ENCODE measurements at places on chromosomes 4 and X. TPM values are rescaled to one million over a fixed set of nuclear protein-coding genes. Genes with fewer than 3 reads are reported as not detected.

Gene FOXP3
- total RNA-seq: not detected

DNA sequence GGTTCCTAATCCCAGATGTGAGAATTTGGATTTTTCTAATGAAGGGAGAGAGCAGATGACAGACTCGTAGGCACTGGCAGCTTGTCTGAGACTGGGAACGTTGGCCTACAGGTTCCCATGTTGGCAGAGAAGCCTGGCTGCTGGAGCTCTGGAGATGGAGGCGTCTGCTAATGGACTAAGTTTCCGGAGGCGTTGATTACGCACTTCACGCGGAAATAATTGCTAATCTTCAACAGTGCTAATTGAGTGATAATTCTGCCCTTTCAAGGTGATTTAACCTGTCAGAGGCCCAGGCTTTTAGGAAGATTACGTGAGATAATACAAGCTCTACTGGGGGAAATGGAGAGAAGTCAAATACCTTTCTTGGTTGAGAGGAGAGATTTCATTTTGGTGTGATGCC lies 77.4 kb downstream of the PSAPL1 start:
- H3K27me3 ChIP-seq: no peaks in the 10 kb centered on the region
- H3K4me1 ChIP-seq: peaks cover 21% of the 10 kb centered on the region
- no peak overlapping the region for H3K4me3 ChIP-seq
- no peak overlapping the region for H3K27ac ChIP-seq
- no peak for DNase-seq
- H3K36me3 ChIP-seq: no peaks in the 10 kb centered on the region

DNA sequence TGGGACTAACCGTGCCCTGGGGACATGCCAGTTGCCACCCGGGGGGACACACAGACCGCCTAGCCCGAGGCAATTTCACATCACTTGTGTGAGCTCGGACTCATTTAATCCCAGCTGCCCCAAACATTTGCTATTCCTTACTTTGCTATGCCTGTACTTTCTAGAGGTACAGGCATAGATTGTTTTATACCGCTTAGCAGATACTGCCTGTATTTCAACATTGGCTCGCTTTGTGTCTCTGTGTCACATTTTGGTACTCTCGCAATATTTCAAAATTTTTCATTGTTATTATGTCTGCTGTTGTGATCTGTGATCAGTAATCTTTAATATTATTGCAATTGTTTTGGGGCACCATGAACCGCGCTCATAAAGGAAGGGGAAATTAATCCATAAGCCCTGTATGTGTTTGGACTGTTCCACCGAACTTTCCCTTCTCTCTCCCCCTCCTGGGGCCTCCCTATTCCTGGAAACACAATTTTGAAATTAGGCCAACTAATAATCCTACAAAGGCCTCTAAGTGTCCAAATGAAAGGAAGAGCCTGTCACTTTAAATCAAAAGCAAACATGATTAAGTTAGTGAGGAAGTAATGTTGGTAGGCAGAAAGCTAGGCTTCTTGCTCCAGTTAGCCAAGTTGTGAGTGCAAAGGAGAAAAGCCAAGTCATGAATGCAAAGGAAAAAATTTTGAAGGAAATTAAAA lies 568 bp upstream of the CASP6 start:
- H3K36me3 ChIP-seq: no peaks in the 10 kb centered on the region
- no peak overlapping the region for H3K4me3 ChIP-seq
- H3K27ac ChIP-seq: peak overlapping the region; percentile 83
- H3K27me3 ChIP-seq: no peaks in the 10 kb centered on the region
- peaks cover 14% of the 10 kb centered on the region for H3K4me1 ChIP-seq

GRCh38 chrX:19799319-19800182 lies 87.8 kb downstream of the SH3KBP1 start:
- peak overlapping the region; percentile 29 for H3K27ac ChIP-seq
- no peak overlapping the region for H3K4me3 ChIP-seq
- no peaks in the 10 kb centered on the region for H3K4me1 ChIP-seq
- H3K36me3 ChIP-seq: no peaks in the 10 kb centered on the region

GRCh38 chr4:73603854-73604584 lies 16.2 kb downstream of the RASSF6 start:
- no peak for DNase-seq
- no peaks in the 10 kb centered on the region for H3K36me3 ChIP-seq

Gene DDIT4L
- total RNA-seq: 1.4 TPM

Gene PABPC4L
- total RNA-seq: 2.8 TPM

Gene TACR3
- 0.10 TPM for total RNA-seq

GRCh38 chrX:40244980-40245379 lies 147.2 kb upstream of the BCOR start:
- no peak overlapping the region for H3K27ac ChIP-seq
- no peak for DNase-seq
- no peaks in the 10 kb centered on the region for H3K36me3 ChIP-seq
- no peaks in the 10 kb centered on the region for H3K27me3 ChIP-seq
- H3K4me3 ChIP-seq: no peak overlapping the region

Gene CCDC110
- 6.8 TPM for total RNA-seq

Gene FBXL5
- 225 TPM for total RNA-seq

Gene PDGFRA
- total RNA-seq: 33.1 TPM

GRCh38 chr4:113433536-113434246 lies 327.8 kb downstream of the CAMK2D start:
- no peaks in the 10 kb centered on the region for H3K27me3 ChIP-seq
- H3K36me3 ChIP-seq: no peaks in the 10 kb centered on the region
- no peaks in the 10 kb centered on the region for H3K4me1 ChIP-seq
- no peak overlapping the region for H3K27ac ChIP-seq

- H3K27ac ChIP-seq: no peak overlapping the region
- no peak overlapping the region for H3K4me3 ChIP-seq
- no peaks in the 10 kb centered on the region for H3K36me3 ChIP-seq
- no peaks in the 10 kb centered on the region for H3K4me1 ChIP-seq
Observed at GRCh38 chr4:125762537-125762936, 447.8 kb downstream of the FAT4 start.

Gene GPR78
- total RNA-seq: not detected

Gene RTL5
- total RNA-seq: 6.2 TPM

Gene NAP1L3
- 3.4 TPM for total RNA-seq

GRCh38 chr4:139550724-139551429 lies 5.1 kb downstream of the SETD7 start:
- no peaks in the 10 kb centered on the region for H3K27me3 ChIP-seq
- no peak overlapping the region for H3K4me3 ChIP-seq
- H3K4me1 ChIP-seq: peaks cover 23% of the 10 kb centered on the region
- DNase-seq: no peak
- no peaks in the 10 kb centered on the region for H3K36me3 ChIP-seq

- H3K27ac ChIP-seq: peak overlapping the region; percentile 96
- no peaks in the 10 kb centered on the region for H3K27me3 ChIP-seq
- peaks cover 9% of the 10 kb centered on the region for H3K4me1 ChIP-seq
- peak overlapping the region; percentile 68 for H3K4me3 ChIP-seq
- H3K36me3 ChIP-seq: peaks cover 17% of the 10 kb centered on the region
- peak; percentile 12 for DNase-seq
Observed at GRCh38 chrX:49041744-49042580, 1.2 kb downstream of the TFE3 start.

DNA sequence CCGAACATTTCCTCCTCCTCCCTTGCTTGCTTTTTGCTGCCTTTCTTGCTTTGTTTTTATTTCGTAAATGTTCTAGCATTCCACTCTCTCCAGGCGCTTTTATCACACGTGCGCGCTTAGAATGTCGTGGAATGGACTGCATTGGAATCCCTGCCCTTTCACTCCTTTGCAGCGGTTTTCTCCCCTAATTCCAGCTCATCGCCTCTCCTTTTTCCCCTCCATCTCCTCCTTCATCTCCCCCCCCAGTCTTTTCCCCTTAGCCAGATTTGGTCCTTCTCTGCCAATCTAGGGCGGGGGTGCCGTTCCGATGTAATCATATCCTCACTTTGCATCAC lies 579 bp downstream of the OGT start:
- H3K36me3 ChIP-seq: no peaks in the 10 kb centered on the region
- peak overlapping the region; percentile 82 for H3K27ac ChIP-seq
- DNase-seq: no peak
- no peaks in the 10 kb centered on the region for H3K27me3 ChIP-seq

- no peaks in the 10 kb centered on the region for H3K36me3 ChIP-seq
- no peaks in the 10 kb centered on the region for H3K4me1 ChIP-seq
- no peaks in the 10 kb centered on the region for H3K27me3 ChIP-seq
- H3K27ac ChIP-seq: no peak overlapping the region
- DNase-seq: no peak
- no peak overlapping the region for H3K4me3 ChIP-seq
Observed at GRCh38 chr4:169510617-169511016, 101.8 kb downstream of the NEK1 start.

- H3K27me3 ChIP-seq: no peaks in the 10 kb centered on the region
- H3K4me3 ChIP-seq: no peak overlapping the region
- H3K4me1 ChIP-seq: no peaks in the 10 kb centered on the region
- H3K27ac ChIP-seq: no peak overlapping the region
- DNase-seq: peak; percentile 47
- H3K36me3 ChIP-seq: no peaks in the 10 kb centered on the region
Observed at GRCh38 chr4:10554694-10555093, 97.5 kb upstream of the ZNF518B start.

Gene BEX2
- total RNA-seq: 97.5 TPM

GRCh38 chr4:174377613-174378012 lies 93.9 kb downstream of the CEP44 start:
- no peak overlapping the region for H3K4me3 ChIP-seq
- no peak for DNase-seq
- no peaks in the 10 kb centered on the region for H3K4me1 ChIP-seq
- no peaks in the 10 kb centered on the region for H3K36me3 ChIP-seq
- no peak overlapping the region for H3K27ac ChIP-seq

GRCh38 chr4:104966349-104967033 lies 180.2 kb upstream of the TET2 start:
- H3K36me3 ChIP-seq: no peaks in the 10 kb centered on the region
- no peaks in the 10 kb centered on the region for H3K27me3 ChIP-seq
- no peak for DNase-seq
- no peak overlapping the region for H3K27ac ChIP-seq
- H3K4me1 ChIP-seq: no peaks in the 10 kb centered on the region
- no peak overlapping the region for H3K4me3 ChIP-seq

GRCh38 chr4:38371391-38371851 lies 292.6 kb upstream of the KLF3 start:
- no peak for DNase-seq
- no peak overlapping the region for H3K27ac ChIP-seq
- no peaks in the 10 kb centered on the region for H3K27me3 ChIP-seq

- H3K36me3 ChIP-seq: no peaks in the 10 kb centered on the region
- H3K27me3 ChIP-seq: no peaks in the 10 kb centered on the region
- H3K4me3 ChIP-seq: no peak overlapping the region
- H3K4me1 ChIP-seq: no peaks in the 10 kb centered on the region
- no peak for DNase-seq
Observed at GRCh38 chrX:118706681-118707080, 20.7 kb upstream of the IL13RA1 start.

GRCh38 chrX:153969904-153970356 lies 1.7 kb downstream of the HCFC1 start:
- no peak overlapping the region for H3K4me3 ChIP-seq
- H3K27me3 ChIP-seq: no peaks in the 10 kb centered on the region
- peak; percentile 37 for DNase-seq
- no peaks in the 10 kb centered on the region for H3K36me3 ChIP-seq
- H3K4me1 ChIP-seq: peaks cover 45% of the 10 kb centered on the region

Gene C4orf51
- not detected for total RNA-seq

Gene STOX2
- total RNA-seq: 27.3 TPM

DNA sequence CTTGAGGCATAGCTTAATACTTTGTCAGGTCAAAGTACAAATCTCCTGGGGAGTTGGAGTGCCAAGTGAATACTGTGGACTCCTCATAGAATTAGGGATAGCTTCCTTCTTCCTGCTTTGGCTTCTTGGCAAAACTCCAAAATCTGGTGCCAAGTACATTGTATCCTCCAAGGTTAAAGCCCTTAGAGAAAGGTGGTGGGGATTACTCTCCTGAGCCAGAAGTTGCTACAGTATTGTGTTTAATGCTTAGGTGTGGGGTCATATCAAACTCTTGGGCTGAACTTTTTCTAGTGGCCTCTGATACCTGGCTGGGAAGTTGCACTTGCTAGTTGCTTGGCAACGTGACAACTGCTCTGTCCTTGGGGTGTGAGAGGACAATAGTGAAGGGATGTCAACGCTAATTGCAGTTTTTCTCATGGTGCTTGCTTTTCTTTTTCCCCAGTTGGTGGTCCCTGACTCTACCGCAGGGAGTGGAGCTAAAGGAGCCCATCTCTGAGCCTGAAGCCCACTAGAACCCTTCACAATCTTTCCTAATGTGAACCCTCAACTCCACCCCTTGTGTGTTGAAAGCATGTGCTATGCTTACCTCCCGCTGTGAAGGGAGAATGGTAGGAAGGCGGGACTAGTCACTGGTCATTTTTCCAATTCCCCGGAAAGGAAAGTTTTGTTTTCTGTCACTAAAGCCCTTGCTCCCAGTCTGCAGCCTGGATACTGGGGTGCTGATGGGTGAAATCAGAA lies 35.5 kb downstream of the DLG3 start:
- H3K27ac ChIP-seq: peak overlapping the region; percentile 84
- peaks cover 71% of the 10 kb centered on the region for H3K4me1 ChIP-seq
- DNase-seq: peak; percentile 43
- H3K36me3 ChIP-seq: no peaks in the 10 kb centered on the region
- no peaks in the 10 kb centered on the region for H3K27me3 ChIP-seq
- H3K4me3 ChIP-seq: no peak overlapping the region
